Fibroblast of skin of right quadriceps (primary cell): ENCODE measurements at places on chromosomes 3 and 15.

GRCh38 chr3:67957268-67957667, 302.9 kb upstream of the SUCLG2 start:
- DNase-seq, result no peak

DNA sequence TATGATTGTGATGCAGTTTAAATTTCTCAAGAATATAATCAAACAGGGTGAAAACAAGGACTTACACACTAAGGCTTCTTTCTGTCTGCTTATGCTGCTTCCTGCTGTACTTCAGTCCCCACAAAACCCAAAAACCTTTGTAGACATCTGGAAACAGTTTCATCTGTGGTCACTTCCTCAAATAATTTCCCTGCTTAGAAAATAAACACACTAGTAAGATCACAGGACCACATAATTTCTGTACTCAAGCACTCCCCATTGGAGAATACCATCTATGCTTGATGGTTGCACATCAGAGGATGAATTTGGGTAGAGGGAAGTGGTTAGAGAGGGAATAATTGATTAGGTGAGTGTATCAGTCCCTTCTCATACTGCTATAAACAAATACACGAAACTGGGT, 266.2 kb downstream of the LSAMP start:
- peak; percentile 91 for DNase-seq

DNA sequence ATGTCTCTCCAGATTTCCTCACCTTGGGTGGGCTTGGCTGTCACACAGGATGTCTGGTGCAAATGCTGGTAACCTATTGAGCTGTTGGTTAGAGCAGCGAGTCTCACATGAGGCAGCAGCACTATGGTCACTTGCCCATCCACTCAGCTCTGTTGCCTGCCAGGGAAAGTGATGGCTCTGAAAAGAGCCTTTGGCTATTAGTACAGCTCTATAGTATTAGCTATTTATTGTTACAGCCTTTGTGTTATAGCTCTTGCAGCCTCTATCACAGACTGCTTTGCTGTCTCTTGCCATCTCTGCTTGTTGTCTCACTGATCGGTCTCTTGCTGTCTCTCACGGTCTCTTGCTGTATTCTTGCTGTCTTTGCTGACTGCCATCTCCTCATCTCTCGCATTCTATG, 114.3 kb downstream of the MFSD1 start:
- DNase-seq, result no peak

- DNase-seq, result no peak
Measured at GRCh38 chr3:12896063-12896985, 55.0 kb upstream of the RPL32 start.

GRCh38 chr3:16816048-16816780, 68.5 kb upstream of the PLCL2 start:
- DNase-seq, result no peak
